NCI-H524 treated with DMSO at 0.1 percent for 48 hours (cell line): ENCODE measurements at places on chromosomes 7 and 10.

DNA sequence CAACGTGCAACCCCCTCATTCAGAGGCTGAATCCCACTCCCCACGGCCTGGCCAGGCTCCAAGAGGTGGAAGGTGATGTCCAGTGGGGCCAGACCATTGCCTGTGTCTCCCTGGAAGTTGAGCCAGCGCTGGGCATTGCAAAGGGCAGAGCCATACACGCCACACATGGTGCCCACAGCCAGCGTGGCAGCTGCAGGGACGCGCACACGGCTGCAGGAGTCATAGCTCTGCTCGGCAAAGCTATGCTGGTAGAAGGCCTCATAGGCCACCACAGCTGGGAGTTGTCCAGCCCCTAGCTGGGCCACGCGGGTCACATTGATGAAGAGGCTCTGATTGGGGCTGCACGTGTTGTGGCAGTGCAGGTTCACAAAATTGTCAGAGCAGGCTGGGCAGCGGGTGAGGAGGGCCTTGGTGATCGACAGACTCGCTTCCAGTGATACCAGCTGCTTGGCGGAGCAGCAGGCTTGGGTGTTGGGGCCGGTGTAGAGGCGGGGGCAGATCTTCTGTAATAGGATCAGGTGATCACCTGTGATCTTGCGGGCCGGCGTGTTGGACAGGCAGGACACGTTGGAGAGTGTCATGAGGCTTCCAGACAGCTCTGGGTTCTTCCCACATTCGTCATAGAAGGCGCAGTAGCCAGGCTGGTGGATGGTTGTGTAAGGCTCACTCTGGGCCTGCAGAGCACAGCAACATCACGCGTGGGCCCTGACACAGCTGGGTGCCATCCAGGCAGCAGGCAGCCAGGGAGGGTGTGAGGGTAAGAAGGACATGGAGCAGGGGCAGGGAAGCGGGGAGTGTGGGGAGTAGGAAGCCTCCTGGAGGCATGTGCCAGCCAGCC, 1.2 kb downstream of the NPC1L1 start:
- no peak for DNase-seq

DNA sequence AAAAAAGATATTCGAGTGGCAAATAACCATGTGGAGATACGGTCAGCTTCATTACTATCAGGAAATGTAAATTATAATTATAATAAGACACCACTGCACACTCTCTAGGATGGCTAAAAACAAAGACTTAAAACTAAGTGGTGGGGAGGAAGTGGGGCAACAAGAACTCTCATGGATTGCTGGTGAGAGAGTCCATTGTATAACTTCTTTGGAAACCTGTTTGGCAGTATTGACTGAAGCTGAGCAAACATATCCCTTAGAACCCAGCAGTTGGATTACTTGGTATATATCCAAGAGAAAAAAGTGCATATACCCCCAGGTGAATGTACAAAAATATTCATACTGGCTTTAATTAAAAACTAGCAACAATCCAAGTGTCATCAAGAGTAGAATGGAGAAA, 133.7 kb upstream of the CTBP2 start:
- no peak for DNase-seq

DNA sequence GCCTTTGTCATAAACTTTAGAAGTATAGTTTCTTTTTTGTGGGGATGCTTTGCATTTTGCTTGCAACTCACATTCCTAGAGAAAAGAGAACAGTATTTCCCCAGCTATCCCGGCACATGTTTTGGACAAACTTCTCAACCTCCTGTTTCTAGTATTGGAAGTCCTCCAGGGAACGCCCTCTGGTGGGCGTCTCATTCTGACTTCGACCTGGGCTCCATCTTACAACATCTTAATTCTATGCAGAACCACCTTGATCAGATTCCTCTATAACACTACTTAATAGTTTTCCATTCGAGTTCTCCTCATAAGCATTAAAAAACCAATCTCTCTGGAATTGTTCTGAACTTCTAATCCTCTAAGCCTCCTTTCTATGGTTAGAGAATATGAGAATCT, 139.5 kb upstream of the FZD8 start:
- DNase-seq, result no peak

GRCh38 chr7:7765422-7765821, 47.0 kb upstream of the RPA3 start:
- DNase-seq, result no peak

DNA sequence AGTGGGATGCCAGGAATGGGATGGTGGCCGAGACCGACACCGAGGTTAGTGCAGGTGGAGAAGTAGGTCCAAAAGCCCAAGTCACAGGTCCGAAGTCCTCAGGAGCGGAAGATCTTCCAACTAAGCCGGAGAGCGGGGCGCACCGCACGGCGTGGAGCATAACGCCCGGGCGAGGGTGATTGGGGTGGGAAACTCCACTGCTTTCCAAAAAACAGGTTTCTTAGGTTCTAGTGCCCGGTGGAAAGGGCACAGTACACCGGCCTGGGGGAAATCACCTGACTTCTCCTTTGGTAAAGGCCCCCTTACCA, 11.4 kb upstream of the SPAG6 start:
- no peak for DNase-seq

DNA sequence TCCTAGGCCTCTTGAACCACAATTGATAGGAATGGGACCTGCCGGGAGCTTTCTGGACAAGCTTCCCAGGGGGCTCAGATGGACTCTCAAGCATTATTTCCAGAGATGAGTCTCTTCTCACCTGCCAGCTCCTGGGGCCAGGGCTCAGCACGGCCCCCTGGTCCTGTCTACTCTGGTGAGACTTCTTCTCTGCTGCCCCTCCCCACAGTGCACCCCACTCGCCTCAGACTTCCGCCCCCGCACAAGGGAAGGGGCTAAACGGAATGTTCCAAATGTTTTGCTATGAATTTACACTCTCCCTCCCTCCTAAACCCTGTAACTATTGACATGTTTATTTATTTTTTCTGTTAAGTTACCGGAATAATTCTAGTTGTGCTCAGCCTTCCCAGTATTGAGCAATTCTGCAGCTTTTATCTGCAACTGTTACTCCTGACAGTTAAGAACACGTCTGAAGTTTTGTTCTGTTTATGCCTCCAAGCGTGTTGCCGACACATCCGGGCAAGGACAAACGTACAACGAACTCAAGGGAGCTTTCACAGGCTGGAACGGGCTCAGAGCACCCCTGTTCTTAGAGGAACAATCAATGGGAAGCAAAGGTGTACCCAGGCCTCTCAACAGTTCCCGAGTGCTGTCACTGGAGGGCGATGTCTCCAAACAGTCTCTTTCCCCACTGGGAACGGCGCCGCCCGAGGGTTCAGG, 55.2 kb downstream of the FHIP2A start:
- DNase-seq, result no peak

DNA sequence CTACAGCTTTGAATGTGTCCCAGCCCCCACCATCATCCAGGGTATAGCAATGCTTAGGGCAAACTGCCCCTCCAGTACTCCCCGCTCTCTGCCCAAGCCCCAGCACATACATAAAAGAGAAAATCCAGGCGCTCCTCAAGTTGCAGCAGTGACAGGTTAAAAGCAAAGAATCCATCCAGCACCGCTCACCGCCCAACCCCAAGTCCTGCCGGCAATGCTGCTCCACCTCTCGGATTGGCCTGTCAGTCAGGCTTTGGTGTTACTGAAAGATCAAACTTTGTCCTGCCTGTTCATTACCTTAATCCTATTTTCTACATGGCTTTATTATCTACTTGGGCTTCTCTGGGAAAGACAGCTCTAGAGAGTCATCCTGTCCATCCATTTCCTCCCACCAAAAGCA, 31.9 kb downstream of the DPCD start:
- DNase-seq, result no peak

DNA sequence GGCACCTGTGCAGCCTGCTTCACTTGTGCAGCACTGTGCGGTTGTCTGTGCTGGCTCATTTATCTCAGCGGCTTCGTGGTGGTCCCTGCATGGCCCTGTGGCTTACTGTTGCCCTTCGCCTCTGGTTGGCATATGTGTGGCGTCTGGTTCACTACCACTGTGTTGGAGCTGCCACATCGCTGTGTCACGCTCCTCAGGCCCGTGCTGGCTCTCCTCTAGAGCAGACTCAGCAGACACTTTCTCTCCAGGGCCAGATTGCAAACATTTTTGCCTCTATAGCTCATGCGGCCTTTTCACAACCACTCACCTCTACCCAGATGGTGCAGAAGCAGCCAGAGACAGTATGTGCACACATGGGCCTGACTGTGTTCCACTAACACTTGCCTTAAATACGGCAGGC, 37.9 kb downstream of the PPP2R2D start:
- DNase-seq, result no peak

DNA sequence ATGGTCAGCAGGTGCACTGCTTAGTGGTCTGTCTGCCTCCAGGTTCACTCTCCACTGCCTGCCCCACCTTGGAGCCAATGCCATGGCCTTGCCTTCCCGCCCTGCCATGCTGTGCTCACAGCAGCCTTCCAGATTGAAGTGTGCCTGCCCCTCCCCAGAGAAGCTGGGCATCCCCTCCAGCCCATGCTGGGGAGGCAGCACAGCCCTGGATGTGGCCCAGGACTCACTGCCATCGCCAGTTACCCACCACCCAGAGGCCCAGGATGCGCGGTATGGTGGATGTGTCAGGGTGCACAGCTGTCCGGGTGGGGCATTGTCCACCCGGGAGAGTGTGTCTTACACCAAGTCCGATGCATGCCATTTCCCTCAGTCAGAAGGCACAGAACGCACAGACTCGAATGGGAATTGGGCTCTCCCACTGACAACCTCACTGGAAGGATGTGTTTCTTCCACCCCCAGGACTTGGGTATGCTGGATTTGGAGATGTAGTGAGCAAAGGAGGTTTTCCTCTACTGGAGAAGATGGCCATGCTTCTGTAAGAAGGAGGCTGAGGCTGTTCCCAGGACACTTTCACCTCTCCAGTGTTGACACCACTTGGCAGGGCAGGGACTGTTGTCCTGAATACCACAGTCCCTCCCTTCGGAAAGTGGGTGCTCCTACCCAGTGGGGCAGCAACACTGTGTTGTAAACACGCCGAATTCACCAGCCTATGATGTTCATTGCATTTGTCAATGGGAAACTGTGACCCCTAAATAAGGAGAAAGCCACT, 122.0 kb downstream of the ADARB2 start:
- DNase-seq, result no peak

DNA sequence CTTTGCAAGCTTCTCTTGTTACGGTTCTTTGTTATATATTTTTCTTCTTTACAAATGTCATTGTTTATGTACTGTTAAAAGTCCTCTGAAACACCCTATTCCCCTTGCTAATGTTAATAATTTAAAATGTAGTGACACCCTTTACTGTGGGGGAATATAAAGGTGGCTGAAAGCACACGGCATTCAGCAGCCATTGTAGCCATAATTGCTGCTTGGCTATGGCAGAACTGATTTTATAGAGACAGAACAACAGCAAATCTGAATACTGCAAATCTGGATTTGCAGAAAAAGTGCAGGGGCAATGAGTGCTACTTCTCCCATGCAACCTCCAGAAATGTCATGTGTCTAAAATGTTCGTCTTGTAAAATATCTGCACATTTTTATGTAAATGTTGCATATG, 3.7 kb upstream of the WASL start:
- no peak for DNase-seq

DNA sequence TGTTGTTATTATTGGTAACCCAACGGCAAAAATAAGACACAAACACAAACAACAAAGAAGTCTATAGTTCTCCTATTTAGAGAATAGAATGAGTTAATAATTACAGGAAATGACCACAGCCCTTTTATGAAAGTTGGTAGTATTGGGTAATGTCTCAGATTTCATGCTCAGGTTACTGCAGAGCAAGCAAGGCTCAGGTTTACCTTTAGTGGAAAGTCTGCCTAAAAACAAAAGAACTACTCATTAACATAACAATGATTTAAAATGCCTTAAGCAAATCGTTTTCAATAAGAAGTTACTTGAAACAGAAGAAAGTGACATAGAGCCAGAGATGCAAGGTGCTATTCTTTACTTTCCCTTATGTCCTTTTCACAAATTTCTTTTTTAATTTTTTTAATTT, 441.2 kb downstream of the PLXDC2 start:
- no peak for DNase-seq

DNA sequence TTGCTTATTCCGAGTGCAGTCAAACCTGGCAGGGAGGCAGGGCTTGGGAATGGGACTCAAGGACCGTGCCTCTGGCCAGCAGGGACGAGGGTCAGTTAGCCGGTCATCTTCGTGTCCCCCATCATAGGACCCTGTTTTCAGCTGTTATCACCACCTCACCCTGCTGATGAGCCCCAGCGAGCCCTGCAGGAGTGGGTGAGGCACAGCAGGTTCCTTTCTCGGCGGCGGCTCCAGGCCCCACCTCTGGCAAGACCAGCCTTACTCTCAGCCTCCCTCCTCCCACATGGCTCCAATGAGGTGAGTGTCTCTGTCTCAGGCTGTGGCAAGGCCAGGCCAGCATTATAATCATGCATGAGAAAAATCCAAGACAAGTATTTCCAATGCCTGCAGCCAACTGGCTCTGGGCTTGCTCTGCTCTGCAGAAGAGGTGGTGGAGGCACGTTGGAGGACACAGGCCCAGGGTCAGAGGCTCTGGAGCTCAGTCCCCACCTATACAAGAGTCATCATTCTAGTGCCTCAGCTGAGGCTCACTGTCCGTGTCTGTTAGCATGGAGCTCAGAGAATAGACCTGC, 15.7 kb downstream of the PKD1L1 start:
- DNase-seq, result no peak

DNA sequence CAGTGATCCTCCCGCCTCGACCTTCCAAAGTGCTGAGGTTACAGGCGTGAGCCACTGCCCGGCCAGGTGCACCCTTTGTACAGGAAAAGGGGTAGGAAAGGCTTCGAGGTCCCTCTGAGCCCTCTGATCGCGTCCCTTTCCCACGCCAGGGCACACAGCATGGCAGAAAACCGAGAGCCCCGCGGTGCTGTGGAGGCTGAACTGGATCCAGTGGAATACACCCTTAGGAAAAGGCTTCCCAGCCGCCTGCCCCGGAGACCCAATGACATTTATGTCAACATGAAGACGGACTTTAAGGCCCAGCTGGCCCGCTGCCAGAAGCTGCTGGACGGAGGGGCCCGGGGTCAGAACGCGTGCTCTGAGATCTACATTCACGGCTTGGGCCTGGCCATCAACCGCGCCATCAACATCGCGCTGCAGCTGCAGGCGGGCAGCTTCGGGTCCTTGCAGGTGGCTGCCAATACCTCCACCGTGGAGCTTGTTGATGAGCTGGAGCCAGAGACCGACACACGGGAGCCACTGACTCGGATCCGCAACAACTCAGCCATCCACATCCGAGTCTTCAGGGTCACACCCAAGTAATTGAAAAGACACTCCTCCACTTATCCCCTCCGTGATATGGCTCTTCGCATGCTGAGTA, 871 bp downstream of the POP7 start:
- no peak for DNase-seq

DNA sequence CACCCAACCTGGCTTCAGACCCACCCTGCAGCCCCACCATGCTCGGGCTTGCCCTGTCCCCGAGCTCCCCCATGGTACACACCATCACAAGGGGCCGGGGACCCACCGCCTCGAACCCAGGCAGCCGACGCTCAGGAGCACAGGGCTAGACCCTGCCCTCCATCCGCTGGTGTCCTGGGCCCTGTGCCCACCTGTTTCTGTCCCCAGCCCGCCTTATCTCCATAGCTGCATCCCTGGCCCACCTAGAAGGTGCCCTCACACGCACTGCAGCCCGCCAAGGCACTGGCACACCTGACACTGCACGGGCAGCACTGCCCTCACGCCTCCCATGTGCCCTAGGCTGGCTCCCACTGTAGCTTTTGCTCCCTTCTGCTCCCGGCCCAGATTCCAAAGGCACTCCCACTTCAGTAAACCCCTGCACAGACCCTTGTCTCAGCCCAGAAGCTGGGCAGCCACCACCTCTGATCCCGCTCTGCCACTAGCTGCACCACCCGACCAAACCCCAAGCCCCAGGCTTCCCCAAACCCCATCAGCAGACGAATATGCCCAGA, 17.1 kb downstream of the YKT6 start:
- no peak for DNase-seq

GRCh38 chr7:156198277-156198676, 386.0 kb upstream of the SHH start:
- no peak for DNase-seq

- no peak for DNase-seq
Measured at GRCh38 chr7:158369866-158370265, 217.8 kb downstream of the PTPRN2 start.
